ENCODE measurements at places on chromosomes 2 and 18.

DNA sequence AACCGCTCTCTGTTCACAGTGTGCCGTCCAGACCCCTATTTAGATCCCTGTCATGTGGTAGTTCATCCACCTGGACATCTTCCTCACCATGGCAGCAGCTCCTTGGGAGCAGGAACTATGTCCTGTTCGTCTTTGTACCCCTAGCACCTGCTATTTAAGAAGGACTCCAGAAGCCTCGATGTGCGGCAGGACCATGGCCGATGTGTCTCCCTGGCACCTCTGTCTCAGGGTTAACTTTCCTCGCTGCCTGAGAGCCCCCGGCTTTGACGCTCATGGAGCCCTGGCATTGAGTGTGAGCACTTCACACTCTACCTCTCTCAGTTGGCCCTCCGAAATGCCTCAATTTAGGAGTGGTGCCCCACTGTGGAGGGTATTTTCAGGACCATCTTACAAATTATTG lies 152.0 kb downstream of the FAM210A start:
- no peak for DNase-seq

DNA sequence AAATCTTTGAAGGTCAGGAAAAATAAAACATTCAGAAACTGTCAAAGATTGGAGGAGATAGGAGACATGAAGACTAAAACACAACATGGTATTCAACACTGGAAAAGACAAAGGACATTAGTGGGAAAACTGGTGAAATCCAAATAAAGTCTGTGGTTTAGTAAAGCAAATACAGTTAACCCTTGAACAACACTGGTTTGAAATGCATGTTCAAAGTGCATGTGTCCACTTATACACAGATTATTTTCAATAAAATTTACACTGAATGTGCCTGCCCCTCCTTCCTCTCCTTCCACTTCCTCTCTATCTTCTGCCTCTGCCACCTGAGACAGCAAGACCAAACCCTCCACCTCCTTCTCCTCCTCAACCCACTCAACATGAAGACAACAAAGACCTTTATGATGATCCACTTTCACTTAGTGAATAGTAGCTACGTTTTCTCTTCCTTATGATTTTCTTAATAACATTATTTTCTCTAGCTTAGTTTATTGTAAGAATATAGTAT lies 14.5 kb downstream of the OLA1 start:
- no peak for DNase-seq

GRCh38 chr18:27400001-27400400 lies 214.9 kb upstream of the CHST9 start:
- DNase-seq: no peak

- no peak for DNase-seq
These were observed 487.2 kb downstream of the BCL11A start for GRCh38 chr2:60066096-60066839.

- no peak for DNase-seq
These were observed 31.4 kb upstream of the KCMF1 start for GRCh38 chr2:84939426-84940087.

- DNase-seq: peak; percentile 64
These were observed 88.0 kb downstream of the COMMD1 start for GRCh38 chr2:61993422-61994024.

DNA sequence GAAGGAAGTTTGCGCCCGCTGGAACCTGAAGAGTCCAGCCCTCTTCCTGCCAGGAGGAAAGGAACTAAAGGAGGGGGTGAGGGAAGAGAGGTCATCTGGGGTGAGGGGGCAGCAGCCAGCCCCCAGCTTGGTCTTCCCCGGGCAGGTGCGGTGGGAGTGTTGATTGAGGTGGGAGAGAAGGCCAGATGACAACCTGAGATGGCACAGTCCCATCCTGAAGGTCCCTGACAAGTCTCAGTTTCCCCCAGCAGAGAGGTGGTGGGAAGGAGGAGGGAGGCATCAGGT lies 240.9 kb downstream of the HAUS1 start:
- no peak for DNase-seq

- DNase-seq: peak; percentile 16
These were observed 127.9 kb downstream of the EVA1A start for GRCh38 chr2:75432761-75433361.

DNA sequence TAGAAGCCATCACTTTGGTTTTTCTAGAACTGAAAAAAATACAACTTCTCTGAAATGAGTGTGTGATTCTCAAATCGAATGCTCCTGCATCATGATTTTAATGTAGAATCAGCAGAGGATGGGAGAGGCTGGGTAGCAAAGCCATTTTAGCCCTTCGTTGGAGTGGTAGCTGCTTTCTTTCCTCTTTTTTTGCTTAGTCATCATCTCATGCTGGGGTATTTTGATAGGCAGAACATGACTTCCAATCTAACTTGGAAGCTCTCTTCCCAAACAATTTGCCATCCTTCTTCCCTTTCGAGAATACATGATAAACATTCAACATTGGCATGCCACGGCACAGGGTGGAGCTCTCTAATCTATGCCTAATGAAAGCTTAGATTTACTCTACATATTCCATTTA lies 311.2 kb upstream of the LRATD1 start:
- DNase-seq: no peak

- no peak for DNase-seq
These were observed 79.1 kb upstream of the TANC1 start for GRCh38 chr2:158889135-158889853.
